ENCODE measurements at places on chromosomes 5 and 9.

GRCh38 chr5:38369692-38370091, 111.3 kb downstream of the EGFLAM start:
- no peak for DNase-seq

GRCh38 chr5:179889885-179890284, 17.8 kb downstream of the TBC1D9B start:
- DNase-seq: no peak

GRCh38 chr9:36867241-36867640, 166.8 kb downstream of the PAX5 start:
- no peak for DNase-seq

- DNase-seq: no peak
These were observed 52.6 kb downstream of the ITGA2 start for GRCh38 chr5:53041740-53042139.

DNA sequence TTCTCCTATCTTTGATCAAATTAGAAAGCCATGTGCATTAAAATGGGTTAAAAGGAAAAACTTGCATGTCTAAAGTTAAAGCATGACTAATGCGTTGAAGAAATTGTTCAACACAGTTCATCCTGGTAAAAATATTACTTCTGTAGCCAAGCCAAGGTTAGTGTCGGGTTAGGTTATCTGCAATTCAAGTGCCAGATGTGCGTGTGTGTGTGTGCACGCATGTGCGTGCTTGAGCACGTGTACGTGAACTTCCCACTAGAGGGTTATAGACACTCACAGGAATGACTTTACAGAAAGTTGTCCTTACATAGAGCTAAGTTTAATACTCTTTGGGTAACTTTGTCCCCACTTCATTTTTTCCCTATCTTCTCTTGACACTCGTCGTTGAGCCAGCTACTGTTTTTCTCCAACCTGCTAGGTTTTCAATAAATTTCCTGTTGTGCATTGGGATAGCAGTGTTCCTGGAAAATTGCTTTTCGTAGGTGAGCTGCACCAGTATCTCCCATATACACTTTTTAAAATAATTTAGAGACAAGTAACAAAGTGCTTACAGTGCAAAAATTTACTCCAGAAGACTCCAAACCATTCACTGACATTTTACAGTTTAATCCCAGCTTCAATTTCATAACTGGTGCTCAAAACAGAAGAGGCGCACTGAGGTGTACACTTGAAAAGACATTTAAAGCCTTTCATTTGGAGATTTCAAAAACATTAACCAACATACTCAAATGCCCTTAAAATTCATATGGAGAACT, 353.8 kb downstream of the NFIB start:
- no peak for DNase-seq

DNA sequence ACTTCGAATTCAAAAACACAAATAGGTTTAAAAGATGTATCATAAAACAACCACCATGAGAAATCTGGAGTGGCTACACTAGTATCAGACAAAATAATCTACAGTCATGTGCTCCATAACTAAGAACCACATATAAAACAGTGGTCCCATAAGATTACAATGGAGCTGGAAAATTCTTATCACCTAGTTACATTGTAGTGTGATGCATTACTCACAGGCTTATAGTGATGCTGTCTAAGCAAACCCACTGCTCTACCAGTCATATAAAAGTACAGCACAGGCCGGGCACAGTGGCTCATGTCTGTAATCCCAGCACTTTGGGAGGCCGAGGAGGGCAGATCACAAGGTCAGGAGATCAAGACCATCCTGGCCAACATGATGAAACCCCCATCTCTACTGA, 160.1 kb downstream of the ROR2 start:
- DNase-seq: no peak

DNA sequence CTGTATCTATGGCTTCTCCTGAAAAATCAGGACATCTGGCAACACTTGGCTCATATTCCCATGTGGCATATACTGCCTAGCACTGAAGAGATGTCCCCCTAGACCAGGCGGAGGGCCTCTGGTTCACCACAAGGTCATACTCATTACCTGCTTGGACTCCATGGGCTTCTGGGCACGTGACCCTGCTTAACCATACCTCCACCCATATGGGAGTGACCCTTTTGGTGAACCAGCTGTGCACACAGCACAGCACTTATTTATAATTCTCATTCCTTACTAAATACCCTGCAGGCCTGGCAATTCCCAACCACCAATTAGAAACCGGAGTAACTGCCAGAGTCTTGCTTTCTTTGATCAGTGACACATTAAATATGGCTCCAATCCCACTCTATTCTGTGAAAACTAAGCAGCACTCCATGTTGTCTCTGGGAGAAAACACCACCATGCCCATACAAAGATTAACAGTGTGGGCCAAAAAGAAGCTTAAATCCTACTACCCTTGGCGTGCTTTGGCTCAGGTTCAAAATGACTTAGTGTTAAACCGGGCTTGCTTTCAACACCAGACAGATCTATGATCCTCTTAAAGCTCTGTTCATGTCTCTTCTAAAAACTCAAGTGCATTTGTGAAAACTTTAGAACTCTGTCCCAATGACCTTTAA, 57.7 kb downstream of the MTMR12 start:
- DNase-seq: no peak

DNA sequence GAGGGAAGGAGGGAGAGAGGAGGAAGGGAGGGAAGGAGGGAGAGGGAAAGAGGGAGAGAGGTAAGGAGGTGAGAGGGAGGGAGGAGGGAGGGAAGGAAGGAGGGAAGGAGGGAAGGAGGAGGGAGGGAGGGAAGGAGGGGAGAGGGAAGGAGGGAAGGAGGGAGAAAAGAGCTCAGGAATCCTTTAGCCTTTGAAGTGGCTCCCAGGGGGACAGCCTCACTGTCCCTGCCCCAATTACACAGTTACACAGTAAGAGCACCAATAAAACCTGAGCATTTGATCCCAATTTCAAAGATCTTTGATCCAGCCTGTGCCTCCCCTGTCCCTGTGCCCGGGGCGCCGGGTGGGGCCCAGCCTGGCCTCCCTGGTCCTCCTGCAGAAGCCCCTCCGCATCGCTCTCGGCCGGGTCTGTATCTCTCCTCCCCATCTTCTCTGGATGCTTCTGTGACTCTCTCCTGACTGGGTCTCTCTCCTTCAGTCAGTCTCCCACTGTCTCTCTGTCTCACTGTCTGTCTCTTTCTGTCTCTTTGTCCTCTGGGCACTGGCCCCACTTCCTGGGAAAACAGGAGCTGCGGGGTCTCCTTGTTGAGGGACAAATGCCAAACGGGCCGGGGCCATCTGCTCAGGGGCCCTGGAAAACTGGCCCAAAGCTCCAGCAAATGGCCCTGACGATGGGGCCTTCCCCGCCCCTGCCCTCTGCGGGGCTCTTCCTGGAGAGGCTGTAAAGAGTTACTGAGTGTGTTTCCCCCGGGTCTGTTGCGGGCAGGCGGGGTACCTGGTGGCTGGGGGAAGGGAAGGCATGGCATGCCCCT, 54.2 kb upstream of the EGFL7 start:
- no peak for DNase-seq

GRCh38 chr5:130773813-130774212, 391.2 kb downstream of the HINT1 start:
- no peak for DNase-seq

DNA sequence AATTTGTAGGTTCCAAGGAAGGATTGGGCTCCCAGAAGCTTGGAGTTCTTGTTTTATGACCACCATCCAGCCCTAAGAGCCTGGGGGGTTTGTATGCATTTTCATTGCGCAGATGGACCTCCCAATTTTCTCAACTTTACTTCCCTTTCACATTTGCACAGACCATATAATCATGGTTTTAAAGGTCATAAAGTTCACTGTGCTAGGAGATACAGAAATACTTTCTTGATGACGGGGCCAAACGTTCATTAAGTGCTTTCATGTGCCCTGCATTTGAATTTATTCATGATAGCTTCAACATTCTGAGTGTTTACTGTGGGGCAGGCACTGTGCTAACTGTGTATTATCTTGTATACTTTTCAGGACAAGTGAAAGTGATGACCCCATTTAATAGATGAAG, 51.5 kb downstream of the WWC1 start:
- DNase-seq: no peak

DNA sequence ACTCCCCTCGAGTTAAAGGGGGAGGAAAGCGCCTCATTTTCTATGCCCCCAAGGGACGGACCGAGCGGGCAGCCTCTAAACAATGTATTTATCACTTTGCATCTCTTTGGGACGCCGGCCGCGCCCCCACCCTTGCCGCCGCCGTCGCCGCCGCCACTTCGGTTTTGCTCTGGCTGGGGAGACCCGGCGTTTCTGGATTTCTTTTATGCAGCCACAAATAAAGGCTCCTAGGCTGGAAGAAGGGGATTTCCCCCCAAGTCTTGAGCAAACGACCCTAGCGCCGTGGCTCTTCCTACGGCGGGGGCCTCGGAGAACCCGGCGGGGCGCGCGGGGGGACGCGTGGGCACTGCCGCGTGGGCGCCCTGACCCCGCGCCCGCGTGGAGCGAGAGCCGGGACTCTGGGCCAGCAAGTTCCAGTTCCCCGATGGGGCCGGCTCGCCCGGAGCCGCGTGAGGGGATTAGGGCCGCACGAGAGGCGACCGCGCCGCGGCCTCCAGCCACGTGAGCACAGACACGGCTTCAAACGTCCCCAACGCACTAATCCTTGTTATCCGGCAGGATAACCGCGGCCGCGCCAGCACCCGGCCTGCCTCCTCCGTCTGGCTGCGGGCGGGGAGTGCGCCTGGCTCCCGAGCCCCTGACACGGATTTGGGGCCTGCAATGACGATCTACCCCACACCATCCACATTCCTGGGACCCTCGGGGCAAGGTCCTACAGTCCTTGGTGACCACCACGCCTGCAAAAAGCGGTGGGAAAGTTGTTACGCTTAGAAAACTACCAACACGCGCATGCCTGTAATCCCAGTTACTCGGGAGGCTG, 7.9 kb upstream of the NEUROG1 start:
- no peak for DNase-seq

DNA sequence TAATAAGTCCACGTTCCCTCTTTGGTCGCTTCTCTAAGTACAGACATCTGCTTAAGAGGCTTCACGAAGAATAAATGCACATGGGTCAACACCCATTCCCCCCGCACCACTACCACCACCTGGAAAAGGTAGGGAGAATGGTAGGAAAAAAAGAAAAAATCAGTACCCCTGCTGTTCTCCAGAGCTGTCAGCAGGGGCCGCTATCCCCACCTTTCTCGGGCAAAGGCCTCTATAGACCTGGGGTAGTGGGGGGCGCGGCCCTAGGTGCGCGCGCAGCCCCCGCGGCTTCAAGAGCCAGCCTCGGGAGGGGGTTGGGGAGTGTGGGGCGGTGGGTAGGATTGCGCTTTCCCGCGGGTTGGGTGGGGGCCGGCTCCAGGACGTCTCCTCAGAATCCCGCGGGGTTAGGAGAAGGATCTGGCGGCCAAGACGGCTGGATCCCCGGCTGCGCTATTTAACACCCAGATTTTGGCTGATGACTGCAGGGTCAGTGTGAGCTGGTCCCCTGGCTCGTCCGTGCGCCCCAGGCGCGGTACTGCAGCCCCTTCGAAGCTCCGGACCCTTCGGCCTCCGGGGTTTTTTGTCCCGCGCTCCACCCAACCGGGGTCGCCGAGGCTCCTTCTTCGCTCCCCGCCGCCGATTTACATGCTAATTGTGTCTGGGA, 1.6 kb upstream of the SEMA6A start:
- DNase-seq: no peak

- DNase-seq: no peak
These were observed 244.8 kb downstream of the MPDZ start for GRCh38 chr9:13034694-13035002.
